ENCODE measurements at places on chromosomes 11 and 22.

GRCh38 chr11:128603003-128603696 is 15.8 kb upstream of the ETS1 start:
- no peak for DNase-seq

- DNase-seq, result no peak
Observed at GRCh38 chr22:44885806-44886360, 123.9 kb downstream of the PHF21B start.

- peak; percentile 69 for DNase-seq
Observed at GRCh38 chr11:94494126-94494680, 419 bp downstream of the ANKRD49 start.

- DNase-seq, result no peak
Observed at GRCh38 chr11:115664313-115664712, 160.1 kb upstream of the CADM1 start.

DNA sequence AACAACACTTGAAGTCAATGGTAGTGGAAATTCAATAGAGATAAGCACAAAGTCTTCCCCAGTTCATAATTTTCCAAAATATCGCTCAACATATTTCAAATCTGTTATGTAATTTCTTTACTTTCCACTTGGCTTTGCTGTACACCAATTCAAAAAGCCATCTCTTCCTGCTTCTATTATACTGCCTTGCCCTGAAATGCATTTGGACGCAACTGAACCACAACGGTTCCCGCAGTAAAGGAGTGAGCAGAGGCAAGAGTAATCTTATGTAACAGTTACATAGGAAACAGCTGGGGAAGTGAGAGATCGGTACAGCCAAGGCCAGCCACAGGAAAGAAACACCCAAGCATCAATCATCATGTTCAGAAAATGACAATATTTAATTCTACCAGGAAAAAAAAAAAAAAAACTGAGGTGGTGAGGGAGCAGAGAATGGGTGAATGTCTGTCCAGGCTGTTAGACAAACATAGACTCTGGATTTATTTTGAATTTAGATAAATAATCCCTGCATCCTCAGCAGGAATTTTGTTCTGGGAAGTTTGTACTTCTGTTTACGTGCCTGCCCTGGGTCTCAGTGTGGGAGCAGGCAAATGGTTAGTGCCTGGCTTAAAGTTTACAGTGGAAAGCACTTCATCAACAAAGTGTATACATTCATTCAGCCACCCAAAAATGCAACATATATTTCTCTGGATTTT is 392.2 kb downstream of the ETS1 start:
- no peak for DNase-seq

DNA sequence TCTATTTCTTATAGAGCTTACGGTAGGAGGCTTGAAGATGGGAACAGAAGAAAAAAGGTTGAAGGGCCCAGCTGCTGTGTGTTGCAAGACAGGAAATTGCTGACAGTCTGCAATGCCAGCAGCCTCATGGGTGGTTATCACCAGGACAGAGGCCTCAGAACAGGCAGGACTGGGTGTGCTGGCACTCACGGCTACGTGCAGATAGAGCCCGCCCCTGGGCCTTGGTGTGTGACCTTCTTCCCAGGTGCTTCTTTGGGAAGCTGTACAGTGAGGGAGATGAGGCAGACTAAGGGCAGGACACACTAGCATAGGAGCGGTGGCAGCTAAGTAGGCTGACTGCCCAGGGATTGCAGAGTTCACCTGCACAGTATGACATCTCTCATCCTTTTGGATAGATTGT is 12.6 kb downstream of the PRAME start:
- no peak for DNase-seq

DNA sequence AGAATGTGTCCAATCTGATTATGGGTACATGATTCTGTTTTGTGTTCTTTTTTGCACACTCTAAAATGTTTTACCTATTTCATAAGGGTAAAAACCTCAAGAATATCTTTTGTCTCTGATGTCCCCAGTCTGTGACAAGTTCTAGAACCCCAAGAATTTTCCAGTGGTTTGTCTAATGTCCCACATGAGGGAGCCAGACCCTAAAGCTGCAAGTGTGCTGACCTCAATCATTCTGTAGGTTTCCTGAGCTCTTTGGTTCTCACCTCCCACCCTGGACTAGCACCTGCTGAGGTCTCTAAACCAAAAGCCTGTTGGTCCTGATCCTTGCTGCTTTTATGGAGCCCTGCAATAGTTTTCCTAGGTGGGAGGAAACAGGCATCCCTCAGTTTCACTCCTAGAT is 149.8 kb upstream of the MPPED2 start:
- DNase-seq, result no peak

GRCh38 chr22:24496661-24497060 is 1.5 kb downstream of the UPB1 start:
- no peak for DNase-seq

- DNase-seq, result no peak
Observed at GRCh38 chr11:130428316-130429119, at the start of gene ADAMTS8. Gene ADAMTS8 (minus strand): TSS chr11:130428609. CDS start chr11:130428286, 323 bp downstream.

GRCh38 chr11:79437278-79437980 is 3.4 kb downstream of the TENM4 start:
- DNase-seq, result no peak

DNA sequence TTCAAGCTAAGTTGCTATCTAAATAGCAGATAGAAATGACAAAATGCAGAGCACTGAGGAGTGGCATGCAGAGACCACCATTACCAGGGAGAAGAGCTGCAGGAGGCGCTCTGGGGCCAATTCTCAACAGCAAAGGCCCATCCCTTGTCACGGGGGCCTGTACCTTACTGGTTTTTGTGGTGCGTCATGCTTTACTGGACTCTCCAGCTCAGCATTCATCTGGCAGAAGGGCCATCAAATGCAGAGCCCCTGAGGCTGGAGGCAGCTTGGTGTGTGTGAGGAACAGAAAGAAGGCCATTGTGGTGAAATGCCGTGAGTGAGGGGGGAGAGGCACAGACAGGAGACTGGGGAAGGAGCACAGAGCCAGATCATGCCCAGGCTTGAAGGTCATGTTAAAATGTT is 56.5 kb upstream of the NAV2 start:
- no peak for DNase-seq

DNA sequence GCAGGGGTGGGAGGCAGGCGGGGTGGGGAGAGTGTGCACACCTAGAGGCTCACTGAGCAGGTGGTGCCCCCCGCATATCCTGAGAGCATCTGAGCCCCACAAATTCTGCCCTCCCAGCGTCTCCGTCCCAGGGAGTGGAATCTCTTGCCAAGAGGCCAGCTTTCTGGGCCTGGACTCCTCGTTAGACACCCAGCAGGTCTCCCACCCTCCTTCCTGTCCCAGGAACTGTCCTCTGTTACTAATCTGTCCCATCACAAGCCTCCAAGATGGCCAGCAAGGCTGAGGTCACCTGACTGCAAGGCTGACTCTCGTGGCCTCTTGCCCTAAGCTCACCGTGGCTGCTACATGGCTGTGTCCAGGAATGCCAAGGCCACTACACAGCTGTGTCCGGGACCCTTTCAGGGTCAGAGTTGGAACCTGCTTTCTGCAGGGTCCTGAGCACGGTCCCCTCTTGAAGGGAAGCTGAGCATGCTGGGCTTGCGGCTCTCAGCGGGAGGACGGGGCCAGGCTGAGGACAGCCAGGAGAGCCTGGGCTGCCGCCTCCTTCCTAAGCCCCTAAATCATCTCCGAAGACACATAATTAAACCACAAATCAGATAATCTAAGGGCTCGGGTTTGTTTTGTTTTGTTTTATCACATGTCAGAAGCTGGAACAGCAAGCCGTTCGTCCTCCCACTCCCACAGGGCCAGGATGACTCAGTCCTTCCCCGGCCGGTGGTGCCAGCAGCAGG is 1327.3 kb downstream of the TBC1D22A start:
- no peak for DNase-seq

DNA sequence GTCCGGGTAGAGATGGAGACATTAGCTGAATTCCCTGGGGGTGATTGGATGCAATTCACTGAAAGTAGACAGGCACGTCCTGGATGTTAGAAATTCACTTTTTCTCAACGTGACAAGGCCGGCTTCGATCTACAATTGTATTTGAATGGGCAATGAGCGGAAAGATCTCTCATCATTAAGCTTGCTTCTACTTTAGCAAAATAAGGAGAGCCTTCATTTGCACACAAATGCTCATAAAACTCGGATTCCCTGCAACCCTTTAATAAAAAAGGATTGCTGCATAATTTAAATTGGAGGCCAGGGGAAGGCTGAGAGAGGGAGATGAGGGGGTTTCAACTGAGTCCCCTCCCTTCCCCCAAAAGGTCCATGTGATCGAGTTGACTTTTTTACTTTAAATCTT is 10.6 kb upstream of the PAX6 start:
- DNase-seq, result no peak
